ENCODE measurements at places on chromosomes 6 and 20.

- DNase-seq = no peak
Observed at GRCh38 chr6:143844006-143844405, 868 bp downstream of the LTV1 start.

DNA sequence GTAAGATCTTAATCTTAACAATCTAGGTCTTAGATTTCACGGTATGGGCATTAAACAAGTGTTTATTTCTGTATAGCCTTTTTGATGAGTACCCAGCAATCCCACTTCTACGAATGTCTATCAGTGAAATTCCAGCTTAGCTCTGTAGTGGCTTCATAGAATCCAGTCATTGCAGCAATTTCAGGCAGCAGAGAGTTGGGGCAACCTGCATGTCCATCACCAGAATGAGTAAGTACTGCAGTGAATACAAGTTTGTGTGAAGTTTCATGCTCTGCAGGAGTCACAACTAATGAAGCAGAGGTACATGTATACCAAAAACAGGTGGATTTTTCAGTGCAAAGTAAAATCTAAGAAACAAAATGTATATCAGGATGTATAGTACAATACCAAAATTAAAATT, 151.7 kb downstream of the OR2B2 start:
- DNase-seq = no peak

GRCh38 chr20:21517566-21518277, 3.9 kb upstream of the NKX2-2 start:
- no peak for DNase-seq

- no peak for DNase-seq
Observed at GRCh38 chr6:169271158-169271876, 17.7 kb upstream of the THBS2 start.

GRCh38 chr20:38272398-38272797, 11.9 kb upstream of the KIAA1755 start:
- DNase-seq = peak; percentile 56

DNA sequence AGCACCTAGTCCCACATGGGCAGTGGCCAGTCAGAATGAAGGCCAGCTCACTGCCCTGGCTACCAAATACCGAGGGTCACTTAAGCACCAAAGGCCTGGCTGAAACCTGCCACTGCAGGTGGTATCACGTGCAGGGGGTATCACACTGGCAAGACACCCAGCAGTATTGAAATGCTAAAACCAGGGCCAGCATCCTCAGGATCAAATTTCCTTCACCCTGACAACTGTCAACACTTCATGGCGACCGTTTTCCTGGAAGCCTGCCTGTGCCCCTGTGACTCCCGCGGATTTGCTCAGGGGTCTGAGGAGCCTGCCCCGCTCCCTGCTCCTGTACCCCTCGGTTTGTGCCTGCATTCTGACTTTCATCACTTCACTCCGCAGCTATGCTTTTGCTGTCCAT, 151.1 kb downstream of the TTLL2 start:
- no peak for DNase-seq

GRCh38 chr6:81534934-81535465, 217.5 kb downstream of the TENT5A start:
- DNase-seq = no peak

DNA sequence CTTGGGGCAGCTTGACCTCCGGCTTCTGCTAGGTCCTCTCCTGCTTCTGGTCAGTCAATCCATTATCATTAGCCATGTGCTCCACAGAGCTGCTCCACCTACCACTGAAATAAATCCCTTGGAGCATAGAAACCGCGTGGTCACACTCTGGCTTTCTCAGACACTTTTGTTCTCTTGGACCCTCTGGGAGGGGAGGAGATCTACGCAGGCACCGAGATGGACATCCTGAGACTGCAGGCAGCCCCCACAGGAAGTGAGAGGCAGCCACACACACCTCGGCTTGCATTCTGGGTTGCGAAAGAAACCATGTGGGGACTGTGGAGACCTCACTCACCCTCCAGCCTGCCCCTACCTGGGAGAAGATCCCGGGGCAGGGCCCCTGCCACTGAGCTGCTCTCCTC, 79.5 kb downstream of the FYN start:
- DNase-seq = no peak

GRCh38 chr6:99822741-99823512, 171.1 kb downstream of the MCHR2 start:
- no peak for DNase-seq

DNA sequence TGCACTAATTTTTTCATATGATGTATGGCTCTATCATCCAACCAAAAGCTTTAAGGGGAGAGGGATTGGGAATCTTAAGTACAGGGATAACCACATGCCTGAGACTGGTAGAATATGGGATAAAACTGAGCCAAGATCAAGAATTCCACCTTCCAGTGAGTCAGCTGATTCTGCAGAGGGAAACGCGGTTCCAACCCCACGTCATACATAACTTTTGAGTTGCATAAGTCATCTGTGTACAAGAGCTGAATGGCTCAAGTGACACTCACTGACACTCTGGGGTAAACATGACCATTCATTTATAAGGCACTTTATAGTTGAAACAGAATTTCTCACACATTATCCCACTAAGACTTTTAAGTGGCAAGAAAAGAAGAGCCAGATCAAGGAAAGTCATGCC, 16.4 kb downstream of the TRIM27 start:
- no peak for DNase-seq

DNA sequence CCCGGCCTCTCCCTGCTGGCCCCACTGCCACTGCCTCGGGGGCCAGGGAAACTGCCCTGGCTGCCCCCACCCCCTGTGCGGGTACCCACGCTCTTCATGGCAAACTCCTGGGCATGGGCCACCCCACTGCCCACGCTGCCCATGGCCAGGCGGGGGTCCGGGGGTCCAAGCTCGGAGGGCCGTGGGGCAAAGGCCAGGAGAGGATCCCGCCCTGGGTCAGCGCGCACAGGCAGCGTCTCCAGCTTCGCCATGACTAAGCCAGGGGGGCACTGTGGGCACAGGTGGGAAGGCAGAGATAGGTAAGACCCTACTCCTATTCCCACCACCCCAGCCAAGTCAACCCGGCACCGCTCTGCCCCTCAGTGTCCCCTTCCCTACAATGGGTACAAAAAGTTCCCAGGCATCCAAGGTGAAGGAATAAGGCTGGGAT, 6.4 kb downstream of the LZTS3 start:
- DNase-seq = no peak

DNA sequence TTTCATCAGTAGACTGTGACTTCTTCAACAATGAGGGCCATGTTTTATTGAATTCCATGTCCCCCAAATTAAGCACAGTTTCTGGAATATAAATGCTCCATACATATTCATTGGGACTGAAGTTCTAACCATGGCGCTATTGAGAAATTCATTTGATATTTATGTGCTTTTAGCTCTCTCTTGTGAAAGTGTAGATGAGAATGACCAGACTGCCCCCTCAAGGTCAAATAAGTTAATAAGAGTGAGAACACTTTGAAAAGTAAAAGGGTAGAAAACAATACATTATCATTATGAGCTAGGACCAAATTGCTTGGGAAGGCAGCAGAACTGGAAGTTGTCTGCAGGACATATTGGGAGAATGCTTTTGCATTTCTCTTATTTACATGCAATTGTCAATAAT, 597.9 kb downstream of the EPM2A start:
- no peak for DNase-seq

- DNase-seq = no peak
Observed at GRCh38 chr20:39789411-39789810, 827.3 kb downstream of the DHX35 start.

DNA sequence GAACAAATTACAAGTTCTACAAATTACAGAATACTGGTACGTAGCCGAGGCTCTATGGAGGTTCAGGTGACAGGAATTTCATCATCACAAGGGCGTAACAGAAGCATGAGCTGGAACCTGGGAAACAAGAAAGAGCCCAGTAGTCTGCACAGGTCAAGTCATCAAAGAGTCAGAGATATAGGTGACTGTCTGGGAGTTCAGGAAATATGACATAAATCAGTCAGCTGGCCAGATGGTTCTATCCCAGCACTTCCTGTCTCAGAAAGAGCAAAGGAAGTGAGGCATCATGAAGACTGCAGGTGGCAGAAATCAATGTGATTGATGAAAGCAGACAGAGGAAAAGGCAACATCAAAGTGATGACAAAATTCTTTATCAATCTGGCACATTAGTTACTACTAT, 23.3 kb downstream of the MYCT1 start:
- DNase-seq = peak; percentile 16

DNA sequence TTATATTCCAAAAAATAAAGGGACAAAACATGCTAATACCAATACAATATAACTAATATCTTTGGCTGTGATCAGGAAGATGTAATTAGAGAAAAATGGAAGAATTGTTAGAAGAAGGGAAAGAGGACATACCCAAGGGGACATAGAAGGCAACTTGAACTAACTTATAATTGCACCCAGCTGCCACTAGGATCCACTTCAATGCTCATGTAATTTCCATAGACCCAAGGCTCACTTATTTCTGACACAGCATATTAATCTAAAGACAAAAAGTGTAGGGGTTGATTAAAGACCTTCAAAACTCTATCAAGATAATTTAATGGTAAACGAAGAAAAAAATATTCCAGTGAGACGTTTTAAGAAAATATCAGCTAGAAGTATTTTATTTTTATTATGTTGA, 396.0 kb upstream of the ADGRB3 start:
- no peak for DNase-seq

- no peak for DNase-seq
Observed at GRCh38 chr6:161338015-161338414, 64.2 kb upstream of the AGPAT4 start.

DNA sequence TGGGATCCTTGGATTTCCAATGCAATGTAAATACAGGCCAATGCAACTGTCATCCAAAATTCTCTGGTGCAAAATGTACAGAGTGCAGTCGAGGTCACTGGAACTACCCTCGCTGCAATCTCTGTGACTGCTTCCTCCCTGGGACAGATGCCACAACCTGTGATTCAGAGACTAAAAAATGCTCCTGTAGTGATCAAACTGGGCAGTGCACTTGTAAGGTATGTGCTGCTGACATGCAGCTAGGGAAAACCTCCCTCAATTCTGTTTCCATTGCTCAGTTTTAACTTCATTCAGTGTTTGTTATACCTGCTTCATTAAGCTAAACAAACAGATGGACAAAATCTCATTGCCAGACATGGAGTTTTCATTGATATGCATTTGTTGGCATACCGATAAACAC, 397.1 kb downstream of the ARHGAP18 start:
- peak; percentile 24 for DNase-seq

DNA sequence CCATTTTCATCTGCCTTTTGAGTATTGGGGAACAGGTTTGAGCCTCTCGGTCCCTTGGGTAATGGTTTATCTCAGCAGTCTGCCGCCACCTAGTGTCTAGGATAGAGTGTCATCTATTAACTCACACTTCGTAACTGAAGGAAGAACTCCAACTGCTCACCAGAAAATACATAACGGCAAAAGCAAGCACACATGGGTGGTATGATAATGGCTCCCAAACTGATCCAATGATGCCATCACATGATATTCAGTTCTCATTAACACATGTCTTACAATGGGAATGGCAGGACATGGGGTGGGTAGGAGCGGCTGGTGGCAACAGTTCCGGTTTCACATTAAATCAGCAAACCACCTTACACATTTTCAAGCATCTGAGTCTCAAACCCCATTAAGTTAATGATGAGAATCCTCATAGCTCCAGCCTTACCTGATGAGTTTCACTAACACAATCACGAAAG, 110.7 kb upstream of the PHACTR1 start:
- no peak for DNase-seq

DNA sequence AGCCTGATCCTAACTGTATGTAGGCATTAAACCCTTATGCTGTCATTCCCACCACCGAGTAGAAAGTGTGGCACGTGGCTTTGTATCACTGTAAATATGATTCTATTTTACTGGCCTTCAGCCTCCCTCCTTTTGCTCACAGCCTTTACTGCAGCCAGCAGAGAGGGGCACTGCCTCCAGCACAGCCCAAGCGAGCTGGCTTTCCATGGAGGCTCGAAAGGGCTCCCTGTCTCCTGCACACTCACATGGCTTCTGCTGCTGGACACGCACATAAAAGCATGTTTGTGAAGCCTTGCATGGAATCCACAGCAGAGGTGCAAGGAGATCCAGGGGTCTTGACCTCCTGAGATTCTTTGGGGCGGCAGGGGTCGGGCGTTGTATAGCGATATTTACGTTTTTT, 51.3 kb downstream of the RNASET2 start:
- DNase-seq = no peak

DNA sequence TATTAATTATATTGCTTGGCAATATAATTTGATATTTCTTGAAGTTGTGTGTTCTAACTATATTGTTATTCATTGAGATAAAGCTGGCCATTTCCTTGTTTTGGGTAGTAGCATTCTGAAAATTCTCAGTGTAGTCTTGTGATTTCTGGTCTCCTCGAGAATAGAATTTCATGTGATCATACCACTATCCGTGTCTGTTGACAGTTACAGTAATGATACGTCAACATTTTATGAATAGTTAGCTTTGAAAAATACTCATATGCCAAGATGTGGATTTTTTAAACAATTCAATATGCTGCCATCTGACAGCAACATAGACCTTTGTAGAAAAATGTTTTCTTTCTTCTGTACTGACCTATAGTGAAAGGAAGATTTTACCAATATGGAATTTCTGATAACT, 723.7 kb upstream of the SLC35B3 start:
- no peak for DNase-seq

DNA sequence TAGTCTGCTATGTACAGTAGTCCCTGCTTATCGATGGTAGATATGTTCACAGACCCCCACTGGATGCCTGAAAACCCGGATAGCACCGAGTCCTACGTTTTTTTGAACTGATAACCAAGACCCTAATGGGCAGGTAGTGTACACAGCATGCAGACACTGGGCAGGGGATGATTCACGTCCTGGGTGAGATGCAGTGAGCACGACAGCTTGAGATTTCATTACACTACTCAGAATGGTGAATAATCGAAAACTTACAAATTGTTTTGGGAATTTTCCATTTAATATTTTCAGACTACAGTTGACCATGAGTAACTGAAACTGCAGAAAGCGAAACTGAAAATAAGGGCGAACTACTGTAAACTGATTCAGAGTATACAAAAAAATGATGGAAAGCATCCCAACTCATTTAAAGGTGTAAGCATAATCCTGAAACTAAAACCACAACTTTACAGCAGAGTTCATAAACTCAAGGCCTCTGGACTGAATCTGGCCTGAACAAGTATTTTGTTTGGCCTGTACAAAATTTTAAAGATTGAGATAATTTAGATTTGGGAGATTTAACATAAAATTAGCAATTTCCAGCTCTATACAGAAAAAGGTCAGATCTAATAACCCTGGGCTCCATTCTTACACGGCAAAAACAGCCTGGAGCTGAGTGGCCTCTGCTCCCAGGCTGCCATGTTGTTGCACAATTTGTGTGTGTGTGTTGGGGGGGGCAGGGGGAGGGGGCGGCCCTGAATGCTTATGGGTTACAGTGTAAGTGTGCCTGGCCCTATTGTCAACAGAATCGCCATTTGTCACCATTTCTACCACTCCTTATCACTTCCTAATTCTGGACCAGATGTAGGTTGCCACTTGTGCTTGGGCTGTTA, 34.9 kb downstream of the RNF24 start:
- DNase-seq = no peak

- no peak for DNase-seq
Observed at GRCh38 chr20:51473771-51474170, 68.7 kb downstream of the NFATC2 start.

- no peak for DNase-seq
Observed at GRCh38 chr6:26383624-26384417, 913 bp downstream of the BTN2A2 start.
